ENCODE measurements at places on chromosomes 11 and 22.
A peak's percentile ranks its signal among the peaks of the same experiment; 100 is the strongest.

GRCh38 chr11:124643605-124644425, 21.2 kb downstream of the TBRG1 start:
- peak; percentile 49 for DNase-seq

- no peak for DNase-seq
Measured at GRCh38 chr11:100753571-100753970, 66.5 kb downstream of the ARHGAP42 start.

DNA sequence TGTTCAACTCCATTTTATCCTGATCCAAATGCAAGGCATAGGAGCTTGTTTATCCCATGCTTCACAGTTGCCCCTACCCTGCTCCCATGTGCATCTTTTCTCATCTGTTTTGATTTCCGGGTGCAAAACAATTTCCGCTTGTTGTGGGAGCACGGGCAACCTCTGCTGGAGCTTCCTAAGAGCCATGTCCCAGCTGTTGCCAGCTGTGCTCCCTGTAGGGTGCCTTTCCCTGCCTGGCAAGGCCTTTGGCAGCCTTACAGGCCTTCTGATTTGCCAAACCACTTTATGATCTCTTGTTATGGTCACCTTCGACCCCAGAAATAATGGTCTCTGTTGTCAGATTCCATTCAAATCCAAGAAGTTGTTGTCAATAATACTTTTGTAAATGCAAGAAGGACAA, 1038.5 kb downstream of the OPCML start:
- DNase-seq: no peak

GRCh38 chr11:71420455-71421241, 27.5 kb downstream of the DHCR7 start:
- DNase-seq: no peak

DNA sequence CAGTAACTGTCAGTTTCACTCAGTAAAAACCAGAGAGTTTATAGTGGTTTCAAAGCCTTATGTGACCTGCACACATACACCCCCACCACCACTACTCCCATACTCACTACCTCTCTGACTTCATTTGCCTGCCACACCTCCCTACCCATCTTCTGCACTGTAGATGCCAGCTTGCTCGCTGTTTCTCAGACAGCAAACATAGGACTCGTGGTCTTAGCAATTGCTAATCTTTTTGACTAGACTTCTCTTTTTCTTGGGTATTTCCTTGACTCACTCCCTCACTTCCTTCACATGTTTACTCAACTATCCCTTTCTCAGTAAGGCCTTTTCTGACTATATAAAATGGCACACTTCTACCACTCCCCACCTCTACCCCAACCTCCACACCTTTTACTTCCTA, 27.8 kb downstream of the CEP295 start:
- DNase-seq: no peak
